CD4-positive, alpha-beta T cell treated with Interleukin-6 for 4 hours (primary cell): ENCODE measurements at places on chromosomes 1 and 21.

DNA sequence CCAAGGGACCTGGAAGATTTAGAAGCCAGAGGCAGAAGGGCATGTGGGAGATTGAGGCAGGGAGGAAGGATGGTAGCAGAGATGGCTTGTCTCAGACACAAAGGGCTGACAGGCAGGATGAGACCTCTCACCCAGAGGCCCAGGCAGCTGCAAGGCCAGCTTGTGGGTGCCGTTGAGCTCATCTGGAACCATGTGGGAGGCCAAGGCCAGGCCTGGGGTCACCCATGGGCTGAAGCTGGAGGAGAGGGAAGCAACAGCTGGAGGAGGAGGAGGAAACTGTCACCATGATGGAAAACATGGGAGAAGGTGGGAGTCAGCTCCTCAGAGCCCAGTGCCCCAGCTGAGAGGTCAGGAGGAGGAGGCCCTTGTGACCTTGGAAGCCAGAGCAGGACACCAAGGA lies 6.4 kb downstream of the CRABP2 start:
- DNase-seq = no peak

- no peak for DNase-seq
These were observed 7.9 kb downstream of the MYOG start for GRCh38 chr1:203077956-203078355.

- DNase-seq = no peak
These were observed 311.8 kb upstream of the B3GALT2 start for GRCh38 chr1:193498088-193498655.

- DNase-seq = no peak
These were observed 45.6 kb downstream of the DDX20 start for GRCh38 chr1:111801071-111801850.

DNA sequence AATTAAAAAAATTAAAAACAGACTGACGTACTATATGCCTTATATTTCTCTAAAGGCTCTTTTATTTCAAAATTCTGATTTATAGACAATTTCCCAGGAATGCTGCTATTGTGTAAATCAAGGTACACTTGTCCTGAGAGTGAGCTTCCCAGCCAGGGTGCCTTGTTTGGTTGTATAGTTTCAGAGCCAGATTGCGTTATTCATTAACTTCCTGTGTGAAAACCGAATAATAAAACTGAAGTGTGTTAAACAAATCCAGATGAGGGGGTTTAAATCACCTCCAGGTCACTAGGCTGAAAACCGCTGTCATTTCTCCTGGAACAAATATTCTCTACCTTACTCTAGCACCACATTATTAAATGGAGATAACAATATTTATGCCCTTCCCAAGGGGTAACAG lies 68.7 kb downstream of the LMX1A start:
- no peak for DNase-seq

GRCh38 chr1:24906760-24907490 lies 23.2 kb downstream of the RUNX3 start:
- no peak for DNase-seq

DNA sequence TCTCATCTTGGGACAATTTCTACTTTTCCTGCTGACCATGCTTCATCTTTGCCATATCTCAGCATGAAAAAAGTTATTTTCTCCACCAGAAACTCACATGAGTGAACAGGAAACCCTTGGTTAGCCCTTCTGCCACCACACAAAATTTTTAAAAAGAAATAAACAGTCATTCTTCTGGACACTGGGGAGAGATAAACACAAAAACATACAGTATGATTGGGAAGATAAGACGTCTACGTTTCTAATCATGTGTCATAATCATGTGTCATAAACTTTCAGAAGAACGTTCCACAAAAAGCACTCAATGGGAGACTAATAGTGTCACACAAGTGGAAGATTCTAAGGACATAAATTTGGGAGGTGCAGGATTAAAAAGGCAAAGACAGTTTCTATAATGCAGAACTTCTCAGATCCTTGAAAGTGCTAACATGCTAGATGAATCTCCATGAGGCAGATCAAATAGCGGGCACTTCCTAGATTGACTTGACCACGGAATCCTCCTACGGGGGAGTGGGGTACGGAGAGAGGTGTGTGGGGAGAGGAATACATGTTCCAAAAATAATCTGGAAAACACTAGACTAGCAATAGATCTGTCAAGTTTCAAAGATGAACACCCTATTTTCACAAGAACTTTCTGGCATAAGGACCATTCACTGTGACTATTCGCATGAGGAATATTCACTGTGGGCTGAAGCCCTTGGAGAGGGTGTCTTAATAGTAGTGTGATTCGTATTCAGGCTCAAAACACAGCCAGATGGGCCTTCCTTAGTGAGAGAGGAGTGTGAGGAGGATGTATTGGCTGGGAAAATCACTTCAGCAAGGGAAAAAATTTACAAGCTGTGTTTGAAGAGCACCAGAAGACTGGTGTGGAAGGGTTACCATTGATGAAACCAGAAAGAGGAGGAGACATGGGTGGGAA lies 206.7 kb downstream of the SETD4 start:
- DNase-seq = no peak

DNA sequence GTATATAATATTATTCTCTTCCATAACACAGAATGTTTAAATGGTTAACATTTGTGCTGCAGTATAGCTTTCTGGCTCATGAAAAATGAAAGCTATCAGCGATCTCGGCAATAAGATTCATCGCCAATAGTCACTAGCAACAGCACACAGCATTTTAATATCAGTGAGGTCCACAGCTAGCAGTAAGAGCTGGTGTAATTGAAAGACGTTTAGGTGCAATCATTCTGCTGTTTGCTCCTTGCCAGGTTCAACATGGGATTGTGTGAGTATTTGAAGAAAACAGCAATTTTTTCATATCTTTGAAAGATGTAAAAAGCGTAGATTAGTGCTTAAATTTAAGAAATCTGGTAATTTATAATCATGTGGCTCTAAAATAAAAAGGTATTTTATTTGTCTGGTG lies 20.1 kb downstream of the PRKACB start:
- no peak for DNase-seq

DNA sequence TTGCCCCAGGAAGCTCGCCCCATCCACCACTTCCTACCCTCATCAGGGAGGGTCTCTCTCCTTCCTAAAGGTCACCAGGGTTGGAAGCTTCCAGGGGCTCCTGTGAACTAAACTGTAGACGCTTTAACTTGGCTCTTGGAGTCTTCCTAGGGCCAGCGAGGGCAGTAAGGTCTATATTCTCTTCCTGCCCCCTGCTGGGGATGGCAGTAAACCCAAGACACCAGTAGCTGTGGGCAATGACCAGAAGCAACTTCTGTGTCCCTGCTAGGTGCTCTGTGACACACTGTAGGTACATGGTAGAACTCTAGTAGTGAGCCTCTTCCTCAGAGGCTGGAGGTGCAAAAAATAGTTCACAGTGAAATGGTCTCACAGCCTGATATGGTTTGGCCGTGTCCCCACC lies 30.0 kb downstream of the KCND3 start:
- DNase-seq = no peak

DNA sequence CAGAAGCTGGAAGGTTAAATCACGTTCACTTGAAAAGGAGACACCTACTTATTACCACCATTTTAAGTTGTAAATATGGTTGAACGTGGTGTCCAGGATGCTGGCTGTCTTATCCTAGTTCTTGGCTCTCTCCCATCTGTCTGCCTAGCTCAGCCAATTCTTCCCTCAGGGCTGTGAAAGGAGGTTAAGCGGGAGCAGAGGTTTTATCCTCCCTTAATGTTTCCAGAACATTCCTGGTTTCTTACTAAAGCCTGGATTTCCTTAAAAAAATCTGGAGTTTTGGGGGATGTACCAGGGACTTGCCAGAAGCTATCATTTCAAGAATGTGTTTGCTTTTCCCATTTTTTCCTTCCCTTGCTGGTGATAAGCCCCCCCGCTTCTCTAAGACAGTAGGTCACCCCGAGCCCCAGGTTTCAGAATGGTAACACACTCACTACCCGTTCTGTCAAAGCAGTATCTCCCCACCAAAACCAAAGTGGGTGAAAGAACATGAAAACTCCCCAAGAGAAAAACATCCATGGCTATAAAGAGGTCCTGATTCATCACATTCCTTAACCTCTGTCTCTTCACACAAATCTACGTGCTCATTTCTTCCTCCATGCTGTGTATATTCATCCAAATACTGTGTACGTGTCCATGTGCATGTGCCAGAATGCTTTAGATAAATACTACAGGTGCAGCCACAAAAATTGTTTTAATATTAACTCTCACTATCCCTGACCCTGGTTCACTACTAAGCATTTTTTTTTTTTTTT lies 114.7 kb downstream of the MAP3K21 start:
- DNase-seq = no peak

DNA sequence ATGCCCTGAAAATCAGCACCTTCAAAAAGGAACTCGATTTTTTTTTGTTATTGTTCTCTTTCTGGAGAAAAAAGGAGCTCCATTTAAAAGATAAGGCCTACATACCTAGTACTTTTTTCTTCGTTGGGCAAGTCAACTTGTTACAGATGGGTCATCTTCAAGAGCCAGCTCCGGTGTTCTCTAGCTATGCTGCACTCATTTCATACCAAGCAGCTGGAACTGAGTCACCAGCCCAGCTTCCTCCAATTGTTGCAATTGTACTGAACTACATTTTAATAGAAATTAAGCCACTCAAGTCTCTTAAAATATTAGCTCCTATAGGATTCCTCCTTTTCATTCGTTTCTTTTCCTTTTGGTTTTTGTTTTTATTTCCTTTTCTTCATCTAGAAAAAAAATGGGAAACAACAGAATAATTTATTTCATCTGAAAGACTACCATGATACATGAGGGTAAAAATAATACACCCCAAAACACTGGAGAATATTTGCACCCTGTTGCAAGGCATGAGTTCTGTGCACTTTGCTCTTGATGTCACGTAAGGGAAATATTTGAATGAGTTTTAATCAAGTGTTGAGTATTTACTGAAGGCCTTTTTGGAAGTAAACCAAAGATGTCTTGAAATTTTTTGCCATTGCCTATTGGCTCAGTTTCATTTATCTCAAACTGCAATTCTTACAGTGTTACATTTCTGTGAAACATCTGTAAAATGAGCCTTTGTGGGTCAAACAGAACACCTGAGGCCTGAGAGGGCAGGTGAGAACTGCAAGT lies 60.5 kb downstream of the CLIC4 start:
- no peak for DNase-seq

- no peak for DNase-seq
These were observed 3.8 kb upstream of the SLC26A9 start for GRCh38 chr1:205947024-205947423.

- DNase-seq = no peak
These were observed 39.7 kb downstream of the UBE2U start for GRCh38 chr1:64242895-64243756.

- no peak for DNase-seq
These were observed 21.8 kb downstream of the RSPH1 start for GRCh38 chr21:42474043-42474831.

GRCh38 chr1:78254517-78254916 lies 208.8 kb downstream of the GIPC2 start:
- DNase-seq = no peak

- DNase-seq = no peak
These were observed 21.3 kb upstream of the EFHD2 start for GRCh38 chr1:15388201-15388880.

GRCh38 chr1:171743081-171743870 lies 1.4 kb upstream of the VAMP4 start:
- DNase-seq = peak; percentile 23

DNA sequence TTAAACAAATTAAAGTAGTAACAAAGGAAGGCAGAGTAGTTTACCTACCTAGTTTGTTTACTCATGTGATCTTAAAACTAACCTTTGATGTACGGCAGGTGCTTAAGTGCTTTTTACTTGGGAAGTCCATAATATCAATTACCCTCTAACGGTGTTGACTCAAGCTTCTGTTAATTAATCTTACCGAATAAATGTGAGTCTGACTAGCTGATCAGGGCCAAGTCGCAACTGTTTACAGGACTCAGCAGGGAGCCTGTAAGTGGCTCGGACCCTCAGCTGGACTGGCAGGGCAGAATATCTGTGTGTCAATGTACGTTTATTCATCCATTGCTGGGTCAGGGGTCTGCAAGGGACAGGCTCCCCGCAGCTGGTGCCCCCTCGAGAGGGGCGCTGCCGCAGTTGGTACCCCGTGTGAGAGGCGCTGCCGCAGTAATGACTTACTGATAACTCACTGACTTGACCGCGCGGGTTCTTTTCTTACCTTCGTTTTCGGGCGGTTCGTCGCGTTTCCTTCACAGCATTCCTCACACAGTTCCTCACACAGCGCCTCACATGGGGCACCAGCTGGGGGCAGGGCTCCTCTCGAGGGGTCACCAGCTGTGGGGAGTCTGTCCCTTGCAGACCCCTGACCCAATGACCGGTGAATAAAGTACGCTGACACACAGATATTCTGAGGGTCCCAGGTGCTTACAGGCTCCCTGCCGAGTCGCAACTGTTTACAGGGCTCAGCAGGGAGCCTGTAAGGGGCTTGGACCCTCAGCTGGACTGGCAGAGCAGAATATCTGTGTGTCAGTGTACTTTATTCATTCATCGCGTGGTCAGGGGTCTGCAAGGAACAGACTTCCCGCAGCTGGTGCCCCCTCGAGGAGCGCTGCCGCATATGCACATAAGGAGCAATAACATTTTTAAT lies 3.0 kb downstream of the FMO1 start:
- peak; percentile 21 for DNase-seq

DNA sequence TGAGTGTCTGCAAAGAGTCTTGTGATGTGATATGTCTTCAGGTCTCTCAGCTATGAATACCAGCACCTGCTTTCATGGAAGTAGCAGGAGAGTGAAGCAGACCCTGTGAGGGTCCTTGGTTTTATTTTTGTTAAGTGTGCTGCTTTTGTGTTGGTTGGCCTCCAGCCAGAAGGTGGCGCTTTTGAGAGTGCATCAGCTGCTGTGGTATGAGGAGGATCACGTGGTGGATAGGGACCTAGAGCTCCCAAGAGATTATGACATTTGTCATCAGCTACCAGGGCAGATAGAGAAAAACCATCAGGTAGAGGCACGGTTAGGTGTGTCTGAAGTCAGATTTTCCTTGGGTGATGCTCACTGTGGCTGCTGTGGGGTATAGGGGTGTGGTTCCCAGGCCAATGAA lies 1232.1 kb downstream of the MRPL39 start:
- peak; percentile 8 for DNase-seq

DNA sequence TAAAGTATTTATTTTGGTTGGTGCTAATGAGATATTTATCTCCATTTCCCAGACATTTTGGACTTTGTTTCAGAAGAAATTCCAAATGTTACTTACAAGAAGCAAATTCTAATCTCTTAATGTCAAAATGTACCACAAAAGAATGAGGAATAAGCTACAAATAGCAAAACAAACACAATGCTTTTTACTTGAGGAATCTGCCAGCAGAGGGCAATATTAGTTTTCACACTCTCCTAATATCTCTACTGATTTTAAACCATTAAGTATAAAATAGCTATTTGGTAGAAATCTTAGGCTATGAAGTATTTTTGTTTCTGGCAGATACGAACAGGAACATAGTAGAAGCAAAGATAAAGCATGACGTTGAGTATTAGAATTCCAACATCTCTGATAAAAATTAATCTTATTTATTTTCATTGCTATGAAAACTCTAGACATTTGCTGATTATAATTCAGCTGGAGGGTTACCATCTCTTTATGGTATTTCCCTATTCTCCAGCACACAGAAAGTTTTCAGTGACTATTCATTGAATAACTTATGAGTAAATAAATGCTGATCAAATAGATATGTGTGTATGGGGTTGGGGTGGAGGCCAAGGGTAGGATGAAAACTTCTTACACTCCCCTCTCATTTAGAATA lies 13.4 kb upstream of the HMCN1 start:
- no peak for DNase-seq

- DNase-seq = no peak
These were observed 46.6 kb downstream of the SSBP3 start for GRCh38 chr1:54359393-54360162.
